ENCODE measurements at places on chromosomes 6 and 20. TPM values are rescaled to one million over a fixed set of nuclear protein-coding genes. Genes with fewer than 3 reads are reported as not detected.
A peak's percentile ranks its signal among the peaks of the same experiment; 100 is the strongest.

TNF gene
- polyA plus RNA-seq, result 1.5 TPM

TREM1 gene
- polyA plus RNA-seq, result 0.06 TPM

ERVFRD-1 gene
- 1.3 TPM for polyA plus RNA-seq

RSPH9 gene
- polyA plus RNA-seq, result 1.1 TPM

GSTA1 gene
- 311 TPM for polyA plus RNA-seq

PGC gene
- polyA plus RNA-seq, result 0.16 TPM

SLC17A3 gene
- polyA plus RNA-seq, result 0.43 TPM

GCNT2 gene
- 40.0 TPM for polyA plus RNA-seq

SYCP2 gene
- 4.2 TPM for polyA plus RNA-seq

DNA sequence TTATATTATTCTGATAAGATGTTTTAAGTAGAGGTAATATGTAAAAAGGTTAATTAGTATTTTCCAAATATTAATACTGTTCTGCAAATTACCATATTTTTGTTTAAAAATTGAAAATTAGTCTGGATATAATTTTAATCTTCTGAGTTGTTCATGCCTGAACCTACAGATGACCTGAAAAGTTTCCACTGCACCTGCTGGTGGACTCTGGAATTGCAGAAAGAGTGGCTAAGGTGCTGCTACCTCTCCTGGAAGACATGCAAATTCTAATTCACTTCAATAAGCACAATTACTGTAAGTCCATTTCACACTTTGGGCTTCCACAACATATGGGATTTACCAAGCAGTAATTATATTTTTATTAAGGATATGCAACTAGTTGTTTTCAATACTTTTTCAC lies 77.7 kb upstream of the OLIG3 start:
- no peak for DNase-seq

DNA sequence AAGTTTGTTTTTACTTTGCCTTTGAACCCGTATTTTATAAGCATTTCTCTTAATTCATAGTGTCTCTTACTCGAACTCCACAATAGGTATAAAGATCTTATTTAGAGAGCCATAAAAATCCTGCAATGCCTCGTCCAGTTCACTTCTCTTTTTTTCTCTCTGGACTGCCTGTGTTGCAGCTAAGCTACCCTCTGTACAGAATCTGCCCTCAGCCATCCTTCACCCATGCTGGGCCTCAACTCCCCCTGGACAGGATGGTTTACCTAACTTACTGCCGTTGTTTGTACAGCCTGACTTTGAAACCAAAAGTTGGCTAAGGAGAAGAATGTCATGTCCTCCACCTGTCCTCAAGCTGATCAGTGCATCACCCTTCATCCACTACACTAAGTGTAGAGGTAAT lies 10.4 kb downstream of the QRSL1 start:
- DNase-seq, result no peak

DNA sequence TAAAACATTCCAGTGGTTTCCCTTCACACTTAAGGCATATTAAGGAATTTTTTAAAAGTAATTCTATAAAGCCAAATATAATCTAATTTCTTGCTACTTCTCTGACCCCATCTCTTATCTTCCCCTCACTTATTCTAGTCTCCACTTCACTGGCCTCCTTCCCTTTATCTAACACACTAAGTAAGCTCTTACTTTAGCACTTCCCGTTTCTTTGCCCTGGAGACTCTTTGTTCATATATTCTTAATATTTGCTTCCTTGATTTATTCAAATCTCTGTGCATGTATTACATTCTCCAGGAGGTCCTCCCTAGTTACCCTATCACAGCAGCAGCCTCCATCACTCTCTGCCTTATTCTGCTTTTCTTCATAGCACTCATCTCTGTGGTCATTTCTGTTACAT lies 20.3 kb downstream of the GTPBP2 start:
- no peak for DNase-seq

GRCh38 chr6:18488004-18488403 lies 100.9 kb downstream of the RNF144B start:
- no peak for DNase-seq

GRCh38 chr20:21395666-21396598 lies 1.4 kb downstream of the NKX2-4 start:
- peak; percentile 58 for DNase-seq

- DNase-seq, result peak; percentile 43
These were observed 930 bp downstream of the THBD start for GRCh38 chr20:23048283-23049200.

DNA sequence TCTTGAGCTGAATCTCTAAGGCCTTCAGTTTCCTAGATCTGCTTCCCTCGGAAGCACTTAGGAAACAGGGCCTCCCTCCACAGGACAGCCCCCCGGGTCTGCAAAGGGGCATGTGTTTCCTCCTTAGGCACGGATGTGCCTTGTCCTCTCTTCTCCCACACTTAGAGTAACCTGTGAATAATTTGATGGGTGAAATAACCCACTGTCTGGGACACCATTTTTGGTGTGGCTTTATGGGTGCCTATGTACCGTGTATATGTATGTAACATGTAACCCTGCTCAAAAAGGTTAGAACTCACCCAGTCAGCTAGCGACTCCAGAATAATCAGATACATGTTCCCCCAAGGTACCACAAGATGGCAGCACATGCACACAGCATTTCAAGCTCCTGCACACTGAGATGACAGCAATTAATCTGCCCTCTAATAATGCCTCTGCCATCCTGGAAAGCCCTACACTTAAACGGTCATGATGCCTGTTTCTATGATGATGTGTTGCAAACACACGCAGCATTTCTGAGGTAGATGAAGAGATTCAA lies 212.0 kb upstream of the PROKR2 start:
- peak; percentile 74 for DNase-seq

GRCh38 chr20:50142812-50143211 lies 10.7 kb downstream of the PEDS1 start:
- DNase-seq, result no peak

DNA sequence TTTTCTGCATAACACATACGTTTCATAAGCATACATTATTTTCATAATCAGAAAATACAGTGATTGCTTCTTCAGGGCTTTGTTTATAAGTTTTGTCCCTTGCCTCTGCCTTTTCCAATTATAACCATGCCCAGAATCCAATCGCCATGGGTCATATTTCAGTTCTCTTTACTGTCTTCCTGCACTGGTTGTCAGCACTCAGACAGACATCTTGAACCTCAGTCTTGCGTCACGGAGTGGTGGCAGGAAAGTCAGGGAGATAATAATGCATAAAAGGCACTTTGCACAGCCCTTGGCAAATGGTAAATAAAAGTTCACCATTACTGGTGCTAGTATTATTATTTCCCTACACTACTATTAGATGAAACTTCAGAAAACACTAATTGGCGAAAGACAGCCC lies 7.2 kb downstream of the KIF16B start:
- DNase-seq, result no peak

DNA sequence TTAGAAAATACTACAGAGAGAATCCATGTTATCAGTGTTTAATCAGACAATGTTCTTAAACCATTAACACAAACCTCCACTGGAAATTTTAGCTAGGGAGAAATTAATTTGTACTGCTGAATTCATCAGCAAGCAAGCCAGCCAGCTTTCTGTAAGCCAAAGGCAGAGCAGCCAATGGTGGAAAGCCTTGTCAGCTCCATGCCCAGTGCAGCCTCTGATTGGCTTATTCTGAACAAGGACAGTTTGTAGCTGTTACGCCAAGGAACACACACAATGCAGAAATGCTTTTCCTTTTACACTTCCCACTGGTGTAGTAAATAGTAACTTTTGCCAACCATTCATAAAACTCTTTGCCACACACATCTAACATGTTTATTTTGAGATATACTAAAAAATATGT lies 265.0 kb downstream of the TENT5A start:
- DNase-seq, result no peak

GRCh38 chr6:85556992-85557668 lies 36.5 kb downstream of the SNX14 start:
- no peak for DNase-seq

DNA sequence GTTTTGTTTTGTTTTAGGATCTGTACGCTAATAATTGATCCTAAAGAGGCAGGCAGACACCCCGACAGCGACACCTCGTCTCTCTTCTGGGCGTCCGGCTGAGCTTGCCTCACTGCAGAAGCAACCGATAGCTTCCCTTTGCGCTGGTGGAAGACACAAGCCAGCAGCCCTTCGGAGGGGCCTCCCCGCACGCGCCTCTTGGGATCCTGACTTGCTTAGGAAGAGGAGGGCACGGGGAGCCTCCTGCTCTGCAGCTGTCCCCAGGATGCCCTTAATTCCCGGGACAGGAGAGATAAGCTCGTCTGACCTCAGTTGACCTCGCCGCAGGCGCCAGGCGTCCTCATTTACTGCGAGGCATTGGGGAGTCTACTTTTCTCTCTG lies 94.0 kb downstream of the CD83 start:
- DNase-seq, result peak; percentile 92

GRCh38 chr20:4060064-4060795 lies 44.9 kb upstream of the RNF24 start:
- DNase-seq, result peak; percentile 50

DNA sequence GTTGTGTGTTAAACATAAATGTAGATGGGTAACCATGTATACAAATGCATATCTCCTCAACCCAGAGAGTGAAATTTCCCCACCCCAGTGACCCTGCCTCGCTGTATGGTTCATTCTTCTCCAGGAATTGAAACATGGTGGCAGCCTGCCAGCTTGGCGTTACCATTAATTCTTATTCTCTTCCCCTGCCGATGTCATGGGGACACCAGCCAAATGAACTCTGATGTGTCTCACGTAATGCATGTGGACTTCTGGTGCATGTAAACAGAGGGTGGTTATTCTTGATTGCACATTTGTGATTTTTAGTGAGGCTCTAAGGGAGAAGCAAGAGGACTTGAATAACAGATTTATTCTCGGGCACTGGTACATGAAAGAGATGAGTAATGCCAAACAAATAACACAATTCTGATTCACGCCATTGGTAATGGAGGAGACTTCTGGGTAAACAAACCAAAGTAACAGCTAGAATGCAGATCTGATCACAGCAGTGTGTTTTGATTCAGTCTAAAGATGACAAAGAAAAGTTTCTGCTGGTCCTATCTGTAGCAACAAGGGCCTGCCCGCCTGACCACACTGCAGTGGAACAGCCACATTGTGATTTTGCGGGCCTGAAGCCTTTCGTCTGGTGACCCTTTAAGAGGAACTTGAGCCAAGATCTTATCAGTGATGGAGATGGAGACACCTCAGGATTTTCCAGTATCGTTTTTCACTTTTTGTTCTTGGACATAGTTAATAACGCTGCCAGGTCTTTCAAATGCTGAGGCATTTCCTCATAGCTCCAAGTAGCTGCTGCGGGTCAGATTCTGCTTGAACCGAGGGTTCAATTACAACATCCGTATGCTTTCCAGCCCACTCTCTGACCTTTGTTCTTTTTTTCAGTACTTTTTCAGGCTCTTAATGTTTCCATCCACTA lies 171.8 kb upstream of the AKAP12 start:
- no peak for DNase-seq

DNA sequence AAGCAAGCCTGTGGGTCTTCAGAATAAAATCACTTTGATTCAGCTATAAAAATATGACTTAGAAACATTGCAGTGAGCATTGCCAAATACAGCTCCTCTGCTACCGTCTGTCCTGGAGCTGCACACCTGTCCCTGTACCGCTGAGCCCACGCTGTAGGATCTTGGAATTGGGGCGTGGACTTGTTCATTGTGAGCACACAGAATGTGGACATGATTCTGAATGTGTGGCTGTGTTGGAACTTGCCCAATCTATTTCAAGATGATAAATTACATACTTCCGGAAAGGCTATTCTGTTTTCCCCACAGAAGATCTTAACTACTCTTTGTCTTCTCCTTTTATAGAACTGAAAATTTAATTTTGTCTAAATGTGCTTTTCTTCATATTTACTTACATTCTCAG lies 107.3 kb downstream of the UST start:
- DNase-seq, result no peak

DNA sequence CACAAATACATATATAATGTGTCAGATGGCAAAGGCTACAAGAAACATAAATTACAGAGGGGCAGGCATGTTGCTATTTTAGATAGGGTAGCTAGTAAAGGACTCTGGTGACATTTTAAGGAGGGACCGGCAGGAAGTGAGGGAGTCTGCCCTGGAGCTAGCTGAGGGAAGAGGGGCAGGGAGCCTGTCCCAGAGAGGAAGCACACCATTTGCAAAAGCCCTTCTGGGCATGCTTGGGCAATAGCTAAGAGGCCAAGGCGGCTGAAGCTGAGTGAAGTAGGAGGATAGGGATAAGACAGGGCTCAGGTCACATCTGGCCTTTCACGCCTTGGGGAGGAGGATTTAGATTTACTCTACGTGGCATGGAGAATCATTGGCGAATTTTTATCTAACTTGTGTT lies 96.2 kb downstream of the RTN4IP1 start:
- DNase-seq, result no peak

GRCh38 chr20:52309181-52309580 lies 117.6 kb upstream of the ZFP64 start:
- DNase-seq, result no peak

DNA sequence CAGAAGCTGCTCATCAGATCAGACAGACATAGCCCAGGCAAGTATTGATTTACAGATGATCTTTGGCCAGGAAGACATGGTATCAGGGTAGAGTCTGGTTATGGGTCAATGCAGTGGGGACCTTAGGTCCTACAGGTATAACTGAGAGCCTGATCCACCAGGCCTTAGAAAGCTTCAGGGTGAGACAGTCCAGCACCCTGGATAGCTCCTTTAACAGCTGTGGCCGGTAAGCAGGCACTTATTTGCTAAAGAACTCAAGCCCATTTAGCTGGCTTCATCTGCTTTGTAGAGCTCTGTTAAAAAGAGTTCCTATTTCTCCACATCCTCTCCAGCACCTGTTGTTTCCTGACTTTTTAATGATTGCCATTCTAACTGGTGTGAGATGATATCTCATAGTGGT lies 39.6 kb downstream of the ESR1 start:
- DNase-seq, result no peak

DNA sequence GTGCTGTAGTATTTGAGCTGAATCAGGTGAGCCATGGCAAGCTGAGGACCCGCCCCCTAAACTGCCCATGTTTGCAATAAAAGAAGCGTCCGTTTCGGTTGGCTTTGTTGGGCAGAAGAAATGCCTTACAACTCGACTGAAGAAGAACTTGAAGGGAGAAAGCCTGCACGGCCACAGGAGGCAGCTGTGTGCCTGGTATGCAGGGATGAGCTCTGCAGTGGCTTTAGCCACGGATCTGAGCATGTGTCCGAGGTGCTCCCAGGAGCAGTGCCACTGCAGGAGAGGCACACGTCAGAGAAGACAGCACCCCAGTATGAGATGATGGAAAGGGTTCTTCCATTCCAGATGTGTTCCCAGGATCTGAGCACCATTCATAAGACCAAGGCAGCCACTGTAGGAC lies 23.5 kb downstream of the KIZ start:
- no peak for DNase-seq

- DNase-seq, result no peak
These were observed 3.4 kb downstream of the ADA start for GRCh38 chr20:44648068-44648467.

- DNase-seq, result no peak
These were observed 40.9 kb upstream of the CDH22 start for GRCh38 chr20:46349035-46349741.

DNA sequence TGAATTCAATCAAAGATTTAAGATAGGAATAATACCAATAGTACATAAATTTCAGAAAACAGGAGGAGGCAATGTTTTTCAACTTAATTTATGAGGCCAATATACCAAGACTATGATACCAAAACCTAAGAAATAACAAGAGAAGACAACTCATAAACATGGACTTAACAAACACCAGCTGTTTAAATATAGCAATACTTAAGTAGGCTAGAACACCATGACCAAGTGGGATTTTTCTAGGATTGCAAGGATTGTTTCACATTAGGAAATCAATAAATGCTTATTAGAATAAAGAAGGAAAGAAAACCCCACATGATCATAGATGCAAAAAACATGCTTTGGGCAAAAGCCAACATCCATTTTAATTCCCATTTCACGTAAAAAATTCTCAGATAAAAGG lies 355.1 kb downstream of the EPM2A start:
- no peak for DNase-seq

GRCh38 chr20:32006841-32007786 lies 3.1 kb upstream of the CCM2L start:
- DNase-seq, result no peak
